ENCODE measurements at places on chromosomes 2 and 18. TPM values are rescaled to one million over a fixed set of nuclear protein-coding genes. Genes with fewer than 3 reads are reported as not detected.

ABCG8 gene
- total RNA-seq, result 0.23 TPM

IL1R1 gene
- 75.8 TPM for total RNA-seq

CGREF1 gene
- not detected for total RNA-seq

DOK6 gene
- total RNA-seq, result 0.20 TPM

NEU2 gene
- total RNA-seq, result not detected

YWHAQ gene
- 124 TPM for total RNA-seq

MOCOS gene
- 1.0 TPM for total RNA-seq
